G401 (cell line): ENCODE measurements at places on chromosomes 5 and 9. TPM values are rescaled to one million over a fixed set of nuclear protein-coding genes. Genes with fewer than 3 reads are reported as not detected.

DNA sequence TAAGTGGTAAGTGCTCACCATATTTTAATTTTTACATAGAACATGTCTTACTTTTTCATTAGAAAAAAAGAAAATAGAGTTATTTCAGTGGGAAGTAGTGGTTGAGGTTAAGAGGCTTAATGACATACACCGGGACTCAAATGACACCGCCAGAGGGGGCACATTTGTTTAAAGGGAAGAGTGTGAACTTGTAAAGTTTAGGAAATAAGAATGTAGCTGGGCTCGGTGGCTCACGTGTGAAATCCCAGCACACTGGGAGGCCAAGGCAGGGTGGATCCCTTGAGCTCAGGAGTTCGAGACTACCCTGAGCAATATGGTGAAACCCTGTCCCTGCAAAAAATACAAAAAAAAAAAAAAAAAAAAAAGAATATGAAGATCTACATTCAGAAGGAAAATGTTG lies 43.4 kb upstream of the TNFAIP8 start:
- no peak for DNase-seq

GRCh38 chr9:93205045-93205768 lies 21.3 kb downstream of the WNK2 start:
- peak; percentile 62 for DNase-seq

- DNase-seq = no peak
Observed at GRCh38 chr5:133053448-133053847, 1.6 kb downstream of the HSPA4 start.

- DNase-seq = no peak
Observed at GRCh38 chr5:164600274-164600673, 1094.9 kb downstream of the MAT2B start.

The NOL8 gene
- total RNA-seq = 11.4 and 30.3 TPM in 2 replicates

The ZCCHC10 gene
- 17.7 and 26.2 TPM in 2 replicates for total RNA-seq

The ELAVL2 gene
- total RNA-seq = not detected in 2 replicates

The MSX2 gene
- total RNA-seq = 37.3 and 40.2 TPM in 2 replicates

DNA sequence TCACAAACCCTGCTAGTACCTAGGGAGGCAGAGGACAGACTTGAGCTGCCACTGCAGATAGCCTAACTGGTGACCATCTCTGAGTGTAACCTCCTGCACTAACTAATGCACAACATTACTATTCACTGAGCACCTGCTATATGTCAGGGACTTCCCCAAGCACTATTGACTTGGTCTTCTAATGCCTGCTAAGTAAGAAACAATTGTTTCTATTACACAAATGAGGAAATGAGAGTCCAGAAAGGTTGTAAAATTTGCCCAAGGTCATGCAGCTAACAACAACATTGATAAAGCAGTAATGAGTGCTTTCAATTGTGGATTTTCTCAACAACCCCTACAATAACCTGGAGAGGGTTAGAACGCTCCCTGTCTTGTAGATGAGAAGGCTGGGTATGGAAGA lies 183.7 kb downstream of the ZNF462 start:
- no peak for DNase-seq

- no peak for DNase-seq
Observed at GRCh38 chr5:67855523-67855922, 360.0 kb upstream of the PIK3R1 start.

DNA sequence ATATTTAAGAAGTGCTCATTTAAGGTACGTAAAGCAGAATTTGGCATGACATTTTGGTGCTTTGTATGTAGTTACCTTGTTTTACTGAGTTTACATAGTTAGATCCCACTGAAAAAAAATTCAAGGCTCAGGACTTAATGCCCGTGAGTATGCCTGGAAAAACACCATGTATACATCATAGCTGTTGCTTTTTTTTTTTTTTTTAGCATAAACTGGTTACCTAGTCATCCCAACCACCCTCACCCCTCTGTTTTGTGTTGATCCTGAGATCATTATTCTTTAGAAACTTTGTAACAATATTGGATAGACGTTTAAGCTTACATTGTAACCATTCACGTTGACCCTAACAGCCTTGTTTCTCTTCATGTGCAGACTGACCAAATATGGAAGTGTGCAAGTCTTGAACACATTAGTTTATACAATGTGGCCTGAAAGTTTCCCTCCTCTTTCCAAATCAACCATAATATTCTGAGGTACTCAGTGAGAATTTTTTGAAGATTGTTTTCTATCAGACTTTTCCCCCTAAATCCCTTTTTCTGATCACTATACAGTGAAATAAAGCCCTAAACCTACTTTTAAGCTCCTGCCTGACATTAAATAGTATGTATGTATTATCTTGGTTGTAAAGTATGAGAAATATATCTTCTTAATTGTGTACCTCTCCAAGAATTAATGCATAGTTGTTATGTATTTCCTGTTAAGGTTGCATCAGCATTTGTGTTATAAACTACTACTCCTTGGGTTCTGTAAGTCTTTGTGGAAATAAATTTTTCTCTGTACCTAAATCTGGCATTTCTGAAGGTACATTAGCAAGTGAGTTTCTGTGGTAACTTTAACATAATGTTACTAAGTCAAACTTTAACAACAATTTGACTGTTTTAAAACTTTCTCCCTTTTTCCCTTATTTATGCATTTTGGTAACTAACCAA lies 4.4 kb downstream of the RABGAP1 start:
- no peak for DNase-seq

The C9orf85 gene
- 23.7 and 27.5 TPM in 2 replicates for total RNA-seq

- DNase-seq = no peak
Observed at GRCh38 chr9:114386886-114387679, 699 bp downstream of the AKNA start.

DNA sequence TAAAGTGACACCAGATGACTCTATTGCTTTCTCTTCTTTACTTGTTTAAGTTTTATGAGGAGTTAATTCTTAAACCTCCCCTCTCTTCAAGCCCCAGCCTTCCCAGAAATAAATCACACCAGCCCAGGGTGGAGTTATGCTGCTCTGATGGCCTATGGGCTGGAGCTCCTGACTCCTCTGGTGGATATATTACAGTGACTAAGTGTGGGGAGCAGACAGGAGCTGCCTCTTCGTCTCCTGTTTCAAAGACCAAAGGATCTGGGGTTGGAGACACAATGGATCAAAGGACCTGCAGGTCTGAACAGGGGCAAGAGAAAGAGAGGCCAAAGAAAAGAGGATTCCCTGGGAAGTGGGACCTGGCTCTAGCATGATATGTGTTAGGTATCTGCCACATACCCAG lies 312.0 kb upstream of the MSX2 start:
- DNase-seq = peak; percentile 26

The TRIM7 gene
- total RNA-seq = 3.9 and 5.1 TPM in 2 replicates

DNA sequence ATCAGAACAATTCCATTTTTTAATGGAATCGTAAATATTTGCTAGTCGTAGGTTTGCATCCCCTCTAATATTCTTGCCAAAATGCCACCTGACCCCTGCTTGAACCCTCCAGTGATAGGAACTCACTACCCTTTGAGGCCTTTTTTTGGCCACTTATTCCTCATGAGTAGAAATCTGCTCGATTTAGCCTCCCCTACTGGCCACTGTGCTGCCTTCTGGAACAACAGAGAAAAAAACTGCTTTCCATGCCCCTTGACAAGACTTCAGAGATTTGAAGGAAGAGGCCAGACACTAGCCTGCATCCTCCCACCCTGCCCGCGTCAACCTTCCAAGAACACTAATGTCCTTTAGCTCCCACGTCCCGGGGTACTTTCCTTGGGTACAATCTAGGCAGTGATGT lies 4.1 kb downstream of the CCDC69 start:
- no peak for DNase-seq

DNA sequence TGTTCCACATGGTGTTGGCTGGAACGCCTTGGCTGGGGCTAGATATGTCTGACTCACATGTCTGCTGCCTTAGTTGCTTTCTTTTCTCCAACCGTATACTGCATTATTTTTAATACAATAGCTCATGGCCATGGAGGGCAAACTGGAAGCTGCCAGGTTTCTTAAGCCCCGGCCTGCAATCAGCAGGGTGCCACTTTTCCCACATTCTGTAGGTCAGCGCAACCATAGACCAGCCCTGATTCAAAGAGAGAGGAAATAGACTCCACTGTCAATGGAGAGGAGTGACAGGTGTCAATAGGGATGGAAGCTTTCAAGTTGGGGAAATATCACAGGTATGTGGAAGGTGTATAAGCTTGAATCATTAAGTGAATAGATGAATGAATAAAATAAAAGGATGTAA lies 60.5 kb downstream of the TARS1 start:
- DNase-seq = no peak

DNA sequence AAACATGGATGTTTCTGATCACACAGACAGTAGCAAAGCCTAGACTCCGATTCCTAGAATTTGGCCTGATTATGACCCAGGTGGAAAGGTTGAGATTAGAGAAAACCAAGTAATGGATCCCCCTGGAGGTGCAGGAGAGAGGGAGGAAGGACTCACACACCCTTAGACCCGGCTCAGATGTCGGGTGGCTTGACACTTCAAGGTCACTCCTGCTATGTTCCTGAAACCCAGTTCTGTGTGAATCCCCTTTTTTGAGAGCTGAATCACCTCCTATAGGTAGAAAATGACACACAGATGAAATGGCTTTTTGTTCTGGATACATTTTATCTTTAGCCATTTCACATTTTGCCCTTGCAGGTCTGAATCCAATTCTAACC lies 192.8 kb downstream of the ARRDC3 start:
- DNase-seq = no peak

- DNase-seq = no peak
Observed at GRCh38 chr5:119896826-119897536, 267.6 kb downstream of the FAM170A start.

DNA sequence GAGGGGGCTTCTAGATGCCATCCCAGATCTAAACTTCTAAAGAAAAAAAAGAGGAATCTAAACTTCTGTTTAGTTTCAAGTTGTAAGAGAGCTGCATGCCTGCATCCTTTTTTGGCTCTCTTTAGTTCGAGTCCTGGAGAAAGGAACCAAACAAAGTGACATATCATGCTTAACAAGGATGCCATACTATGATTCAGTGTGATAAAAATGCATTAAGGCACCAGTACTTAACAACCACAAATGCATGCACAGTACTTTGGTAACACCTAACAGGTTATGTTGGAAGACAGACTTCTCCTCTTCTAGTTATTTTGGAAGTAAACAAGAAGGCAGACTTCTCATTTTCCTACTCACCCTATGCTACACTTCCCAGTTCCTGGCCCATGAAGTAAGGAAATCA lies 27.3 kb downstream of the NME5 start:
- DNase-seq = no peak

The SREK1IP1 gene
- 11.1 and 15.5 TPM in 2 replicates for total RNA-seq

The ZFP2 gene
- 5.0 and 8.4 TPM in 2 replicates for total RNA-seq

- no peak for DNase-seq
Observed at GRCh38 chr5:86757824-86758223, 140.1 kb downstream of the COX7C start.

DNA sequence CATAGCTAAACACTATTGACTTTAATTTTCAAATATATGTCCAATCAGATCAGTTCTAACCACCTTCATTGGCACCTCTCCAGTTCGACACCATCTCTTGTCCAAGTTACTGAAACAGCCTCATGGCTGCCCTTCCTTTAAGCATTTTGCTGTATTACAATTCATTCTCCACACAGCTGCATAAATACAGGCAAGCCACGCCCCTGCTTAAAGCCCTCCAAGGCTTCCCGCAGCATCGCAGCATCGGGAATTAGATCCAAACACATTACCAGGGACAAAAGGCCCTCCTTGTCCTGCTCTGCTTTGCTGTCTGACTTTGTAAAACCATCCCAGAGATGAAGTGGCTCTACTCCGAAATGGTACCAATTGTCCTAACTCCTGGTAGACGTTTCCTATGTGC lies 75.1 kb upstream of the RAI14 start:
- DNase-seq = no peak

- DNase-seq = no peak
Observed at GRCh38 chr9:16062542-16063240, 509.8 kb downstream of the CCDC171 start.

The ANKRD55 gene
- total RNA-seq = not detected in 2 replicates

The PLAC8L1 gene
- total RNA-seq = not detected in 2 replicates
